ENCODE measurements at places on chromosomes 6 and 20. TPM values are rescaled to one million over a fixed set of nuclear protein-coding genes. Genes with fewer than 3 reads are reported as not detected.
A peak's percentile ranks its signal among the peaks of the same experiment; 100 is the strongest.

DNA sequence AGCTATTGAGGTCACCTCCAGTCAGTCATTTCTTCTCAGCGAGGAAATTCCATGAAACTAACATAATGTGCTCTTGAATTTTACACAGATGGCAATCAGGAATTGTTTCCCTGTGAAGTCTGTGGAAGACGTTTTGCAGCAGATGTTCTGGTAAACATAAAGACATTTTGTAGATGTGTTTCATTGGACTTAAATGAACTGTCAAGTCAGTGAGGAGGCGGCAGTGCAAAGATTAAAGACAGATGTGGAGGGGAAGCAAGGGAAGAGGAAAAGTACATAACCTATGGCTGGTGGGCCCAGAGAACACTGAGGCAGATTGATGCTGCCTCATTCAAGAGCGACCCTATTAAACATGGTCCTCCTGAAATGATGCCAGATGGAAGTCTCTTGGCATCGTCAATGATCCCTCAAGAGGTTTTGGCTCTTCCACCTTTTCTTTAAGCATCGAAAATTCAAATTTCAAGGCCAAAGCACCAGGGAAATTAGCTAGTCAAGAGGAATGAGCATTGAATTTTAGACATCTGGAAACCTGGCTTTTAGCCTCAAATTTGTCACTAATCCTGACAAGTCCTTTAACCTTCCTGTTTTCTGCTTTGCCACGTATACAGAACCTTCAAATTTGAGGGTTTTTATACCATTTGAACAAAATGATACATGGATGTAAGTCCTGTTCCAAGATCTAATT, 20.1 kb downstream of the ZC2HC1B start:
- DNase-seq, result no peak
- no peaks in the 10 kb centered on the region for H3K4me1 ChIP-seq
- no peaks in the 10 kb centered on the region for H3K27me3 ChIP-seq
- no peaks in the 10 kb centered on the region for H3K36me3 ChIP-seq
- H3K4me3 ChIP-seq, result no peak overlapping the region

DNA sequence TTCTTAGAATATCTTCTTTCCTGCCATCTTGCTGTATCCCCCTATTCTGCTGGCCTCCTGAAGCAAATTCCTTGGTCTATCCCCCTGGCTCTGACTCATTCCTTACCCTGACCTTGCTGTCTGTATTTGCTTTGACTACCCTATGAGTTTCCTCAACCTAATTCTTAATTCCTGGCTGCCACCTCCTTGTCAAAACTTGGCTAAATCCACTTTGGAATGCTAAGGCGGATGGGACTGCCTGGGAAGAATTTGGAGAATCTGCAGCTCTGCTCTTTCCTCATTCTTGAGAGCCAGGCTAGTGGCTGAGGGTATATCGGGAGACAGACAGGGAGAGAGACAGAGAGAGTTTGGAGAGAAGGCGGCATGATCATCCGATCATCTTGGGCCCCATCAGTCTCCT, 24.4 kb downstream of the CAP2 start:
- no peaks in the 10 kb centered on the region for H3K4me1 ChIP-seq
- no peak for DNase-seq
- no peak overlapping the region for H3K4me3 ChIP-seq

- no peak overlapping the region for H3K4me3 ChIP-seq
- DNase-seq, result no peak
- no peaks in the 10 kb centered on the region for H3K27me3 ChIP-seq
- H3K4me1 ChIP-seq, result no peaks in the 10 kb centered on the region
Measured at GRCh38 chr20:39523405-39523804, 561.3 kb downstream of the DHX35 start.

GRCh38 chr6:131754715-131755567, 44.1 kb upstream of the CTAGE9 start:
- H3K27me3 ChIP-seq, result no peaks in the 10 kb centered on the region
- no peaks in the 10 kb centered on the region for H3K4me1 ChIP-seq
- H3K27ac ChIP-seq, result no peak overlapping the region
- DNase-seq, result no peak
- no peaks in the 10 kb centered on the region for H3K36me3 ChIP-seq

The SMIM29 gene
- 10.1 TPM for polyA plus RNA-seq

- no peak overlapping the region for H3K27ac ChIP-seq
- no peaks in the 10 kb centered on the region for H3K36me3 ChIP-seq
- H3K4me1 ChIP-seq, result peaks cover 19% of the 10 kb centered on the region
- no peak overlapping the region for H3K4me3 ChIP-seq
- DNase-seq, result no peak
Measured at GRCh38 chr20:6496874-6497273, 270.6 kb upstream of the BMP2 start.

- H3K27ac ChIP-seq, result no peak overlapping the region
- H3K4me1 ChIP-seq, result no peaks in the 10 kb centered on the region
- H3K27me3 ChIP-seq, result no peaks in the 10 kb centered on the region
- no peak for DNase-seq
- no peaks in the 10 kb centered on the region for H3K36me3 ChIP-seq
- no peak overlapping the region for H3K4me3 ChIP-seq
Measured at GRCh38 chr6:34358389-34358905, 34.0 kb downstream of the NUDT3 start.

The SLC22A3 gene
- polyA plus RNA-seq, result 2.5 TPM

- H3K4me3 ChIP-seq, result no peak overlapping the region
- peaks cover 19% of the 10 kb centered on the region for H3K36me3 ChIP-seq
- H3K4me1 ChIP-seq, result peaks cover 14% of the 10 kb centered on the region
Measured at GRCh38 chr20:44370639-44371218, 15.2 kb downstream of the HNF4A start.

The RPS21 gene
- 2,139 TPM for polyA plus RNA-seq

GRCh38 chr20:39312676-39313075, 350.5 kb downstream of the DHX35 start:
- H3K36me3 ChIP-seq, result no peaks in the 10 kb centered on the region
- no peak overlapping the region for H3K27ac ChIP-seq
- H3K4me1 ChIP-seq, result no peaks in the 10 kb centered on the region
- no peak overlapping the region for H3K4me3 ChIP-seq
- DNase-seq, result no peak
- H3K27me3 ChIP-seq, result peaks cover 4% of the 10 kb centered on the region

- H3K27ac ChIP-seq, result no peak overlapping the region
- no peaks in the 10 kb centered on the region for H3K27me3 ChIP-seq
- no peaks in the 10 kb centered on the region for H3K36me3 ChIP-seq
- DNase-seq, result no peak
Measured at GRCh38 chr20:21272679-21273078, 30.5 kb upstream of the XRN2 start.

The OLIG3 gene
- not detected for polyA plus RNA-seq

DNA sequence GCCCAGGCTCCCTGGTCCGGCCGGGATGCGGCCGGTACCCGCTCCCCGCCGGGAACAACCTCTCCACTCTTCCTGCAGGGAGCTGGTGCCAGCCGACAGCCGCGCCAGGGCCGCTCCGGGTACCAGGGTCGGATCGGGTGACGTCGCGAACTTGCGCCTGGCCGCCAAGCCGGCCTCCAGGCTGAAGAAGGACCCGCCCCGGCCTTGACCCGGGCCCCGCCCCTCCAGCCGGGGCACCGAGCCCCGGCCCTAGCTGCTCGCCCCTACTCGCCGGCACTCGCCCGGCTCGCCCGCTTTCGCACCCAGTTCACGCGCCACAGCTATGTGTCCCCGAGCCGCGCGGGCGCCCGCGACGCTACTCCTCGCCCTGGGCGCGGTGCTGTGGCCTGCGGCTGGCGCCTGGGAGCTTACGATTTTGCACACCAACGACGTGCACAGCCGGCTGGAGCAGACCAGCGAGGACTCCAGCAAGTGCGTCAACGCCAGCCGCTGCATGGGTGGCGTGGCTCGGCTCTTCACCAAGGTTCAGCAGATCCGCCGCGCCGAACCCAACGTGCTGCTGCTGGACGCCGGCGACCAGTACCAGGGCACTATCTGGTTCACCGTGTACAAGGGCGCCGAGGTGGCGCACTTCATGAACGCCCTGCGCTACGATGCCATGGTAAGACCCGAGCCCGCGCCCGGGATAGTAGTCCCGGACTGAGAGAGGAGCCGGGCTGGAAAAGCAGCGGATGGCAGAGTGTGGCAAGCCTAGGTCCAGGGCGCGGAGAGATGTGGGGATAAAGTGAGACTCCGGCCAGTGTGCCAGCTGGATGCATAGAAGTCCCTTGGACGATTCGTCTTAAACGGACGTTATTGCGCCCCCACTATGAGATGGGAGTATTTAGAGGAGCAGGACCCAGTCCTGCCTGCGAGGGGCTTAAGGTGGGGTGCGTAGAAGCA, at the start of gene NT5E:
Gene NT5E, plus strand, starts transcription at position 266 of the 942 bp plus-strand sequence. Its CDS starts 57 bp downstream, at position 323.
- peak within 1 kb of the TSS; percentile 46 for H3K4me3 ChIP-seq
- H3K4me1 ChIP-seq, result peaks cover 5% of the 10 kb centered on the region
- DNase-seq, result peak; percentile 16
- H3K27ac ChIP-seq, result no peak within 1 kb of the TSS
- no peaks in the 10 kb centered on the region for H3K36me3 ChIP-seq

The PAQR8 gene
- 36.1 TPM for polyA plus RNA-seq

DNA sequence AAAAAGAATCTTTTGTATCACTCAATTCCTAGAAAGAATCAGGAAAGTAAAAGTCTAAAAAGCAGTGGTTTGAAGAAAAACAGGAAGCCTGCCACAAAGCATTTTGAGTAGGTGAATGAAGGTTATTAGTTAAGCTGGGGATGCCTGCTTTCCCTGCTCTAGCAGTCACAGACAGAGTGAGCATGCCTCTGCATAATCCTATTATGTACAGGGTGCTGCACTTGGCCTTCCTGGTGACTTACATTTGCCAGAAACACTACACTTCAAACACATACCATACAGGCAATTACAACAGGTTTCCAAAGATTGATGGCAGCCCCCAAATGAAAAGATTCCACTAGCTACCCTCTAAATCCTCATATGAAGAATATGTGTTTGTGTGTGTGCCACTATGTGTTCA, 130.8 kb downstream of the TPBG start:
- no peak for DNase-seq
- no peaks in the 10 kb centered on the region for H3K4me1 ChIP-seq
- no peak overlapping the region for H3K27ac ChIP-seq

DNA sequence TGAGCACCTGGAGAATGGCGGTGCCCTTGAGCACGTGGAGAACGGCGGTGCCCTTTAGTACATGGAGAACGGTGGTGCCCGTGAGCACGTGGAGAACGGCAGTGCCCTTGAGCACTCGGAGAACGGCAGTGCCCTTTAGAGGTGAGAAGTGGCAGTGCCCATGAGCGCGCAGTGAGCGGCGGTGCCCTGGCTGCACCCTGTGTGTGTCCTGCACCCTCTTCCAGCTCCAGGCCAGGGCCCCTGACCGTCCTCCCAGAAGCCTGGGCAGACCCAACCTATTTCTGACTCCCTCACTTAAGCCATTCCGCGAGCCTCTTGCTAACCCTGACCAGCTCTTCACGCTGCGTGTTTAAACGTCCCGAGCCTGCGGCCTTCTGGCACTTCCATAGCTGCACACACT, 151.3 kb downstream of the DLL1 start:
- DNase-seq, result no peak
- no peaks in the 10 kb centered on the region for H3K27me3 ChIP-seq
- H3K27ac ChIP-seq, result no peak overlapping the region
- H3K36me3 ChIP-seq, result no peaks in the 10 kb centered on the region

DNA sequence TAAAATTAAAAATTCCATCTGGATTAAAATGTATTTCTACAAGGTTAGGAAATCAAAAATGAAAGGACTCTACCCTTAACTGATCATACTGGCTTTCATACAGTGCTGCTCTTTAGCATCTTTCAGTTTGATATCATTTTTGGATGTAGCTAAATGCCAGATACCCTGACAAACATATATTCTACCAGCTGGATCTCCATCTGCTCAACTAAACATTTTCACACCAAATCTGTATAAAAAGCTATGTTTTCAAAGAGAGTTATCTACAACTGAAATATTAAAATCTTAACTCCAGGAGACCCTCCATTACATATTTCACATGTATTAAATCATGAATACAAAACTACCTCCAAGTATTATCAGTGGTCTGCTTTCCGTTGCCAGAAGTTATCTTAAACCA, 95.7 kb downstream of the EPHA7 start:
- no peaks in the 10 kb centered on the region for H3K36me3 ChIP-seq
- H3K4me3 ChIP-seq, result no peak overlapping the region
- DNase-seq, result no peak
- no peaks in the 10 kb centered on the region for H3K27me3 ChIP-seq

GRCh38 chr20:53260591-53260990, 288.4 kb downstream of the TSHZ2 start:
- peaks cover 2% of the 10 kb centered on the region for H3K27me3 ChIP-seq
- no peak for DNase-seq
- no peak overlapping the region for H3K4me3 ChIP-seq
- H3K4me1 ChIP-seq, result no peaks in the 10 kb centered on the region
- no peak overlapping the region for H3K27ac ChIP-seq
- H3K36me3 ChIP-seq, result no peaks in the 10 kb centered on the region

The SCAND1 gene
- polyA plus RNA-seq, result 49.1 TPM

GRCh38 chr20:57986666-57987065, 241.8 kb downstream of the ANKRD60 start:
- H3K4me3 ChIP-seq, result no peak overlapping the region
- H3K4me1 ChIP-seq, result no peaks in the 10 kb centered on the region
- H3K27ac ChIP-seq, result no peak overlapping the region
- no peaks in the 10 kb centered on the region for H3K36me3 ChIP-seq

- H3K27ac ChIP-seq, result no peak overlapping the region
- H3K27me3 ChIP-seq, result no peaks in the 10 kb centered on the region
- H3K4me1 ChIP-seq, result no peaks in the 10 kb centered on the region
- no peak for DNase-seq
- no peak overlapping the region for H3K4me3 ChIP-seq
Measured at GRCh38 chr6:61711849-61712248, 574.2 kb downstream of the KHDRBS2 start.

The HCK gene
- polyA plus RNA-seq, result 10.8 TPM

- H3K4me3 ChIP-seq, result no peak overlapping the region
- H3K27me3 ChIP-seq, result no peaks in the 10 kb centered on the region
- peaks cover 4% of the 10 kb centered on the region for H3K4me1 ChIP-seq
- no peaks in the 10 kb centered on the region for H3K36me3 ChIP-seq
- no peak overlapping the region for H3K27ac ChIP-seq
Measured at GRCh38 chr6:148943451-148943850, 196.6 kb downstream of the UST start.

DNA sequence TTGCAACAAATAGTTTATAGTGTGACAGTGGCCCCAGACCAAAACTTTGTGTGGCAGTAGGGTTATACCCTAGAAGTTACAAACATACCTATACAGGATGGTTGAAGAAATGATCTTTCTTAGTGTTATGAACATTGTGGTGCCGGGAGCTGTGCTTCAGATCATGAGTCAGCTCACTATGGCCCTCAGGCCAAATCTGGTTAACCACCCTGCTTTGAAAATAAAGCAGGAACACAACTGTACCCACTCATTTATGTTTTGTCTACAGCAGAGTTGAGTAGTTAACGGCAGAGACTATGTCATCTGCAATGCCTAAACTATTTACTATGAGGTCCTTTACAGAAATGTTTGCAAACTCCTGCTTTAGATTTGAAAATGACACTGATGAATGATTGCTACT, 24.3 kb downstream of the AKAP7 start:
- no peak overlapping the region for H3K27ac ChIP-seq
- H3K27me3 ChIP-seq, result no peaks in the 10 kb centered on the region
- H3K4me1 ChIP-seq, result peaks cover 4% of the 10 kb centered on the region
- H3K36me3 ChIP-seq, result no peaks in the 10 kb centered on the region

GRCh38 chr6:4912559-4912958, 91.3 kb downstream of the RPP40 start:
- no peaks in the 10 kb centered on the region for H3K4me1 ChIP-seq
- no peaks in the 10 kb centered on the region for H3K36me3 ChIP-seq
- DNase-seq, result no peak
- H3K27ac ChIP-seq, result no peak overlapping the region

The C20orf204 gene
- polyA plus RNA-seq, result 1.2 TPM

The SSTR4 gene
- polyA plus RNA-seq, result not detected

The DEF6 gene
- polyA plus RNA-seq, result 13.2 TPM

GRCh38 chr6:108714101-108714765, 134.0 kb upstream of the ARMC2 start:
- H3K4me1 ChIP-seq, result peaks cover 27% of the 10 kb centered on the region
- no peak overlapping the region for H3K27ac ChIP-seq
- DNase-seq, result peak; percentile 46
